HCT116 (cell line): ENCODE measurements at places on chromosomes 4 and X. TPM values are rescaled to one million over a fixed set of nuclear protein-coding genes. Genes with fewer than 3 reads are reported as not detected.

GRCh38 chrX:100411802-100412715 lies 2.0 kb upstream of the PCDH19 start:
- no peaks in the 10 kb centered on the region; the same call in 1 of the 2 replicates for H3K4me1 ChIP-seq
- H3K27me3 ChIP-seq: no peaks in the 10 kb centered on the region
- no peak for DNase-seq

DNA sequence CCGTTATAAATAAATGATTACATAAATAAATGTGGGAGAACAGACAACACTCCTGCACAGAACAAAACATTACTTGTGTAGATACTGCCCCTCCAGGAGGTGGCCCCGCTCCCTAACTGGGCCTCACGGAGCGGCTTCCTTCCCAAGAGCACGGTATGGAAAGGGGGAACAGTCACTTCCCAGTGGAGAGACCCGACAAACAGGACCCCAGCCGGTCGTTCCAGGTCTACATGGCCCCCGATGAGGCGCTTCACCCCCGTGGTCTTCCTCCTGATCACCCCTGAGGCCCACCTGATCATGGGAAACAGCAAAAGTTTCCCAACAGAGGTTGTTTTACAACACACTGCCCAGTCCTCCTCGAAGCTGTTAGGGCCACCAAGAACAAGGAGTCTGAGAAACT lies 6.6 kb upstream of the SLC6A8 start:
- no peaks in the 10 kb centered on the region for H3K36me3 ChIP-seq
- H3K27me3 ChIP-seq: no peaks in the 10 kb centered on the region
- no peak overlapping the region for H3K4me3 ChIP-seq
- no peak for DNase-seq
- no peak overlapping the region for H3K27ac ChIP-seq

- H3K4me1 ChIP-seq: no peaks in the 10 kb centered on the region
- no peak overlapping the region for H3K27ac ChIP-seq
- no peaks in the 10 kb centered on the region for H3K36me3 ChIP-seq
- no peak for DNase-seq
- H3K4me3 ChIP-seq: no peak overlapping the region
Measured at GRCh38 chrX:98409867-98410266, 1526.2 kb downstream of the RPA4 start.

Gene HELT
- not detected for total RNA-seq

Gene CSN1S1
- not detected for total RNA-seq

Gene TLR6
- total RNA-seq: 4.8 TPM
